ENCODE measurements at places on chromosomes 12 and 14.

- no peak for DNase-seq
Observed at GRCh38 chr12:68119724-68120211, 39.8 kb downstream of the IFNG start.

- DNase-seq: no peak
Observed at GRCh38 chr12:15056218-15056617, 83.4 kb downstream of the PDE6H start.

GRCh38 chr12:30074916-30075315, 291.2 kb upstream of the TMTC1 start:
- no peak for DNase-seq

DNA sequence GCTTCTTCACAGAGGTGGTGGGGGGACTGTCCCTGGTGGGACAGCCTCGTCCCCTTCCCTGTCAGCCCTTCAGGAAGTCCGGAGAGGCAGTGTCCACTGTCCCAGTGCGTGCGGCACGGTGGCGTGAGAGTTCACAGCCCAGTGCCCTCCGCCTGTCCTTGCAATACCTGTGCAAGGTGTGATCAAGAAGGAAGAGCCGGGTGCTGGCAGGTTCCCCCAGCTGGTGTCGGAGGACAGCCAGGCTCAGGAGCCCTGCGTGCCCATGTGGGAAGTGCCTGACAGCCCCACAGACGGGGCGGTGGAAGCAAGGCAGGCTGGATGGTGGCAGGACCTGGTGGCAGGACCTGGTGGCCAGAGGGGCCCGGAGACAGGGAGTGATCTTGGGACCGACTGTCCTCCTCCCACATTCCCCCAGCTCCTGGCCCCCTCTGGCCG, 16.4 kb downstream of the NOC4L start:
- no peak for DNase-seq

- no peak for DNase-seq
Observed at GRCh38 chr12:89932954-89933353, 224.3 kb upstream of the ATP2B1 start.

GRCh38 chr12:99498756-99499155, 148.8 kb upstream of the GARIN6 start:
- DNase-seq: no peak

GRCh38 chr12:14560904-14561574, 6.6 kb downstream of the PLBD1 start:
- DNase-seq: no peak

DNA sequence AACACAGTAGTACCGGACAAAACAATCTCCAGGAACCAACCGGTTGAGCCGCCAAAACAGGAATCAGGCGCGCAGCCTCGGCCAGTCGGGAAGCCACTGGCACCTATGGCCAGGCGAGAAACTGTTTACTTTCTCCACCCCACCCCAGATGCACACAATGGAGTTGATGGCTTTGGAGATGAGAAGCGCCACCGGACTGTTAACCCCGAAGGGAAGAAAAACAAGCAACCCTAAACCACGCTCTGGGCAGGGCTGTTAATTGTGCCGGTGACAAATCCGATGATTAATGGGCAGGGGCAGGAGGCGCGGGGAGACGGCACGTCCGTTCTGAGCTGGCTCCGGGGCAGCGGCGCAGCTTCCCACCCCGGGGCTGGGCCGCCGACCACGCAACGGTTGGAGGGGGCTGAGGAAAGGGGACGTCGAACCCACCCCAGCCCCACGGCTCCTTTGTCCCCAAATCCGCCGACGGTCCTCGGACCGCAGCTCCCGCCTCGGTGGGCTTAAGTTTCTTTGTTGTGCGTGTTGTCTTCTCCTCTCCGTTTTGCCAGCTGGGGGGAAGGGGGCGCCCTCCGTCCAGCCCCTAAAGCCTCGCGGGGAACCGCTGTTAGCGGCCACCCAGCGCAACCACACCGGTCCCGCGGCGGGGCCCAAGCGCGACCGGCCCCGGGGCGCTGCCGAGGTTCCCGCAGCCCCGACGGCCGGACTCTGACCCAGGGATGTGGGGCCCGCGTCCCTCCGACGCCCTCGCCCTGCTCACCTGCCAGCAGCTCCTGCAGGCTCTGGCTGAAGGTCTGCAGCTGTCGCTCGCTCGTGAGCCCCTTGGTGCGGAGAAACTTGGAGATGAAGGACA, 790 bp downstream of the BTG1 start:
- DNase-seq: no peak

- no peak for DNase-seq
Observed at GRCh38 chr14:67908052-67908754, 88.6 kb downstream of the RAD51B start.

- DNase-seq: no peak
Observed at GRCh38 chr14:56379956-56380355, 199.6 kb upstream of the TMEM260 start.

DNA sequence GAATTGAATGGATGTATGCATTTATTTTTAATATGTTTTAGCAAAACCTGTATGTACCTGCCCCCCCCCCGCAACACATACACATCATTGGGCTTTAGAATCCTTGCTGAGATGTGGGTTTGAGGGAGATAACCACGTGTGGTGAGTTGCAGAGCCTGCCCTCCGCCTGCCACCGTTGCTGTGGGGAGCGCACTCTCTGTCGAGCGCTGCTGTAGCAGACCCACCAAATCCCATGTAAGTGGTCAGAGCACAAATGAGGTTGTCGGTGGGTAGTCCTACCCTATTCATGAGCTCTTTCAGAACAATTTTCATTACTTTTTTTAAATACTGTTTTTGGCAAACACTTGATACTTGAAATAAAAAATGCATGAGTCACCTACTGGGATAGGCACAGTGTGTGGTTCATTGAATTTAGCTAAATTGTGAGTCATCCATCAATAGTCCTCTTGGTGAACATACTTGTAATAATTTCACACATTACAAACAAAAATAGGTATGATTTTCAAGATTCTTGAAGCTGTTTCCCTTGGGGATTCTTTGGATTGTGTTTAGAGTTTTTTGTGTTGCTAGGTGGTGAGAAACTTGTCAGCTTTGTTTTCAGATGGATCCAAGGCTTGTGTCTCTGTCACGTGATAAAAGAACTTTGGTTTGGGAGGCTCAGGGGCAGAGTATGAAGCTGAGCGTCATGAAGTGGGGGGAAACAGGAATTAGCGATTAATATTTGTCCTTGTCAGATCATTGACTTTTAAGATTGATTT, 107.6 kb downstream of the PTCSC3 start:
- peak; percentile 4 for DNase-seq

DNA sequence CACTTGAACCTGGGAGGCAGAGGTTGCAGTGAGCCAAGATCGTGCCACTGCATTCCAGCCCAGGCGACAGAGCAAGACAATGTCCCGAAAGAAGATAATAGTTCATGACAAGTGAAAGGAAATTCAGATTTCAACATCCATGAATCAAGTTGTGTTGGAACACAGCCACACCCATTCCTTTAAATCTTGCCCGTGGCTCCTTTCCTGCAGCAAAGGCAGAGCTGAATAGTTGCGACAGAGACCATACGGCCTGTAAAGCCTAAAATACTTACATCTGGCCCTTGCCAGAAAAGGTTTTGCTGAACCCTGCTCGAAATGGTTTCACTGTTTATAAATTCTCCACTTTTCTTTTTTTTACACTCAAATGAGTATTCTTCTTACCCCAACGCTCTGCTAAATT, 17.7 kb upstream of the ITPK1 start:
- DNase-seq: peak; percentile 53

GRCh38 chr12:87363497-87364084, 665.6 kb downstream of the C12orf50 start:
- DNase-seq: no peak

- no peak for DNase-seq
Observed at GRCh38 chr12:48693572-48693971, 11.5 kb upstream of the KANSL2 start.

- no peak for DNase-seq
Observed at GRCh38 chr14:36028218-36028617, 148.3 kb downstream of the PTCSC3 start.

- no peak for DNase-seq
Observed at GRCh38 chr12:106152334-106152733, 13.6 kb upstream of the NUAK1 start.

GRCh38 chr12:29731591-29731990, 52.2 kb downstream of the TMTC1 start:
- no peak for DNase-seq

DNA sequence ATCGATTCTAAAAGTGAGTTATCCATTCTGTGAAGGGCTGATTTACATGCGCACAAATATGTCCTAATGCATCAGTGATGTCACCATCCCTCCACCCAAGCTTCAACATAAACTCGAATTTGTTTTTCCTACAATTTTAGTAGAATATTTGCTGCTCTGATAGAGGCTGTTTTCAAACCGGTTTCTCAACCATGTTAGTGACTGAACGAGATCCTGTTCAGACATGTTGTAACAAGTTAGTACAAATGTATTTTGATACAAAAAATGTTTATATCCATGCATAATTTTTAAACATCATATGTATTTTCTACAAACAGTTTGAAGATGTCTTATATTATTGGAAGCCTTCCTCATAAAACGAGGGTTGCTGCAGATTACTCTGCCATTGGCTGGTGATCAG, 12.7 kb upstream of the PRB2 start:
- no peak for DNase-seq

DNA sequence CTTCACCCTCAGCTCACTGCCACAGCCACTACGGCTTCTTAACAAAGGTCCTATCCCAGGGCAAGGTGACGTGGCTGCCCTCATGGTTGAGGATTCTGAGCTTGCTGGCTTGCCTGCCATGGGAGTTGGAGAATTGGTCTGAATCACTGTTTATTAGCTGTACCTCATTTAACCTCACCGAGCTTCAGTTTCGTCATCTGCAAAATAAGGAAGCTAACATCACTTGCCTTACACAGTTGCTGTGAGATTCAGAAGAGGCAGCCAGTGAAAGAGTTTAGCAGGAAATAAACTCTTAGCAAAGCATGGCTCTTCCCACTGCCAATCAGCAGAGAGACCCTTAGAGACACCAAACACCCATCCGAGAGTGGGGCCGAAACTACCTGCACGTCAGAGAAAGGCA, 90.1 kb upstream of the KCNA1 start:
- DNase-seq: peak; percentile 59

- DNase-seq: no peak
Observed at GRCh38 chr12:41221491-41221890, 33.4 kb downstream of the PDZRN4 start.

GRCh38 chr14:99821519-99822508, 28.6 kb downstream of the EML1 start:
- peak; percentile 70 for DNase-seq

GRCh38 chr12:42729535-42729900, 140.0 kb upstream of the PRICKLE1 start:
- DNase-seq: no peak

Measured in skeletal muscle cell (primary cell).